NCI-H345 (cell line): ENCODE measurements at places on chromosomes 5 and 9.

- DNase-seq = no peak
Measured at GRCh38 chr5:68533051-68533450, 317.5 kb downstream of the PIK3R1 start.

DNA sequence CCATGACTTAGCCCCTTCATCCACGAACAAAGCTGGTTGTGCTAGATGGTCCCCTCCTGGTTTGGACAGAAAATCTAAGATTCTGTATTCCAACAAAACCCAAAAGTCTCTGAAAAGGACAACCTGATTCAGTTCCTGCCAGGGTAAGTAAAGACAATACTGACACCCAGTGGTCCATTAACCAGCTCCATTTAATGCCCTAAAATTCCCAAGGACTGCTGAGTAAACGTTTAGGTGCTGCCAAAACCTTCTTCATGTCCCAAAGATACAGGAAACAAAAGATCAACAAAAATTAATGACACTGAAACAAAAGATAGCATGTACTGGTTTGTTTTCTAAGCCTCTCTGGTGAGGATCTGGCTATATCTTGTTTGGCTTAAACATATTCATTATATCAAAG, 25.3 kb upstream of the PPP1R2B start:
- peak; percentile 15 for DNase-seq

DNA sequence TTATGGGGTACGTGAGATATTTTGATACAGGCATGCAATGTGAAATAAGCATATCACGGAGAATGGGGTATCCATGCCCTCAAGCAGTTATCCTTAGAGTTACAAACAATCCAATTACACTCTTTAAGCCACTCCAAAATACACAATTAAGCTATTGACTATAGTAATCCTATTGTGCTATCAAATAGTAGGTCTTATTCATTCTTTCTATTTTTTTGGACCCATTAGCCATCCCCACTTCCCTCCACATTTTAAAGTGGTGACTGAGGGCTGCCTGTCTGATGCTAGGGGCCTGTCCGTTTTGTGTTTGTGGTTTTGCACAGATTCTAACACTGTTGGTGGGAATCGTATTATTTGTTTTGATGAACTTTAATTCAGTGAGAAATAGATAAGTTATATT, 129.7 kb upstream of the DHFR start:
- DNase-seq = no peak

- DNase-seq = no peak
Measured at GRCh38 chr5:154997746-154998145, 15.8 kb upstream of the KIF4B start.

DNA sequence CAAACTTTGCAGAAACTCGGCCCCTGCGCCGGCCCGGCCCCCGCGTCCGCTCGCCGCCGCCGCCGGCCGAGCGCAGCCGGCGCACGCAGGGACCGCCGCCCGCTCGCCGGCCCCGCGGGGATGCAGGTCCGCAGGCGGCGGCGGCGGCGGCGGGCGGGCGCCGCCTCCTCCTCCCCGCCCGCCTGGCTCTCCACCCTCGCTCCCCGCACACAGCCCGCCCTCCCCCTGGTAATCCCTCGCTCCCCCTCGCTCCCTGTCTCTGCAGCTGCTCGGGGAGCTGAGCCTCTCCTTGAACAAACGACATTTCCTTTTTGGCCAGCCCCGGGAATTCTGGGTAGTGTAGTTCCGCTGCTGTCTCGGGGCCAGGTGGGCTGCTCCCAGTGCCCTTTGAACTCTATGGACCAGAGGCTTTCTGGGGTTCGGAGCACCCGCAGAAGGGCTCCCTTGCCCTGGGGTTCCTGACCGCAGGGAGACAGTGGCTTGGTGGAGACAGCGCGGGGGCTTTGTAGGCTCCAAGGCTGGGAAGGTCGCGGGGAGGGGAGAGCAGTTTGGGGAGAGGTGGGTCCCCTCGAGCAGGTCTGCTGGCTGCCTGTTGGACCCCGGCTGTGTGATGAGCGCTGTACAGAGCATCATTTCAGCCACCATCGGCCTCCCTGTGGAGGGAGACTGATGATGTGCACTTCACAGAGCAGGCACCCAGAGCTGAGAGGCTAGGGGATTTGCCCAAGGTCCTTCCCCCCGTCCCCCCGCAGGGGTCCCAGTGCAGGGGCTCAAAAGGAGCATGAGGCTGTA, 1.8 kb upstream of the FAM78A start:
- peak; percentile 87 for DNase-seq
